ENCODE measurements at places on chromosomes 1 and 21. TPM values are rescaled to one million over a fixed set of nuclear protein-coding genes. Genes with fewer than 3 reads are reported as not detected.

The OPRD1 gene
- not detected for total RNA-seq

The MIXL1 gene
- not detected for total RNA-seq

The LCE1E gene
- total RNA-seq = not detected

The CRYBG2 gene
- total RNA-seq = not detected

- peak; percentile 91 for DNase-seq
- H3K27me3 ChIP-seq = peaks cover 34% of the 10 kb centered on the region
- H3K4me3 ChIP-seq = peak overlapping the region; percentile 58
- no peak overlapping the region for H3K27ac ChIP-seq
- no peaks in the 10 kb centered on the region for H3K36me3 ChIP-seq
These were observed 4.9 kb upstream of the SLC44A5 start for GRCh38 chr1:75615613-75616435.

DNA sequence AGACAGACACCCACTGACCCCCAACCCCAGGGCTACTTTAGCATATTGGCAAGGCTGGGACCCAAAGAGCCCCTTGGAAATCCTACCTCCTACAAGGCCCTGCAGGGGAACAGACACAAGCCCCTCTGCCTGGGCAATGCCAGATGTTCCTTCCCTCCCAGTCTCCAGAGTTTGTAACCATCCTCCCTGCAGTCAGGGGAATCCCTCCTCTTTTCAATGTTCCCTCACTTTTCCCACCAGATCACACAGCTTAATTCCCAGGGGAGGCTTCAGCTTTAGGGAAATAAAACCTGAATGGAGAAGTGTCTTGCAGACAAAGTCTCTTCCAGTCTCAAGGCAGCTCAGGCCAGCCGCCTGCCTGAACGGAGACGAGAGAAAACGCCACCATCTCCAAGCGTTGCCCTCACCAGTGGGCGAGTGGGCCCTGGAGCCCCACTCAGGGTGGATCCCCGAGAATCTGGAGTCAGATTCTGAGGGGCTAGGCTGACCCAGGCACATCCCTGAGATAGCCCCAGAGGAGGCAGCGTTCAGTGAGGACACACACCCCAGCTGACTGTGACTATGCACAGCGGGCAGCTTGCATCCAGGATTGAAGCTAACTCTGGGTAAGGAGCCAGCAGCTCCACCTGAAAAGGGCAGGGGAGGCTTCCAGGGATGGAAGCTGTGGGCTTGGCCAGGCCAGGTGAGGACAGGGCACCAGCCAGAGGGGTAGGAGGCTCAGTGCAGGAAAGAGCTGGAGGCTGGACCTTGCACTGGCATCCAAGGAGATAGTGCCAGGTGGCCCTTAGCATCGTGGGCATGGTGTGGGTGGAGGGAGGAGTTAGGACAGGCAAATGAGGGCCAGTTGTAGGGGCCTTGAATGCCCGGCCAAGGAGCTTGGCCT lies 44.0 kb upstream of the ZC3H12A start:
- H3K4me3 ChIP-seq = no peak overlapping the region
- H3K36me3 ChIP-seq = no peaks in the 10 kb centered on the region

Data from osteoblast (primary cell).